ENCODE measurements at places on chromosomes 7 and 10. TPM values are rescaled to one million over a fixed set of nuclear protein-coding genes. Genes with fewer than 3 reads are reported as not detected.

The PHF14 gene
- total RNA-seq = 326 TPM

The TSPAN15 gene
- total RNA-seq = 5.0 TPM

The PTF1A gene
- total RNA-seq = not detected

The ADAP1 gene
- total RNA-seq = 30.4 TPM

The CYP3A4 gene
- total RNA-seq = not detected

The TMEM213 gene
- total RNA-seq = not detected

Measured in parietal lobe (tissue), 2 donors.